ENCODE measurements at places on chromosomes 3 and 15.

DNA sequence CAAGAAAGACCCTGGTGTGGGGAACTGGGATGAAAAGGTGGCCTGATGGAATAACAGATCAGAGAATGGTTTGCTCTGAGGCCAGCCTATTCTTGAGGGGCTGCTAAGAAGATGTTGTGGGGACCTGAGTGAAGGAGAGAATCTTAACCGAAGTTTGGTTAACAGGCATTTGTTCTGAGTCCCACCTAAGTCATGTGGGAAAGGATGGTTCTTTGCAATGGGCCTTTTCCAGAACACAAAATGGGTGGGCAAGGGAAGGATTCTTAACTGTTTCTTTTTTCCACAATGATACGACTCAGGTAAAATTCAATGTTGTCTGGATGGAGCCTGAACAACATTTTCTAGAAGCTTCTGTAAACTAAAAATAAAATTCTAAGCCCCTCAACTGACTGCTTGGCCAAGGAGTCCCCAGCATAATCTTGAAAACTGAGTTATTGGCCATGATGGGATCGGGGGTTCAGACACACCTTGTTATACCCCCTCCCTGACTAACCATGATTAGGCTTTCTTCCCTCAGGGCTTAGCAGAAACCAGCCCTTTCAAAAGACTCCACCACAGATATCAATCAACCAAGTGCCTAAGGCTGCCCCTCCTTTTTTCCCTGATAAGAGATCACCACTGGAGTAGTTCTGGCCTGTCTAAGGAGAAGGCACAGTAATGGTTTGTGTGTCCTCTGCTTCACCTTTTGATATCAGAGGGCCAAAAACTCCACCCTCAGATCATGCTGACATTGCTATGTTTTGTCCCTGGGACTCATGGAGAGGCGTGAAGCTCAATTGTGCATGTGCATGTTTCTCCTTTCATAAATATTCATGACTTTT lies 30.1 kb downstream of the SCN11A start:
- DNase-seq: no peak

GRCh38 chr3:13850161-13850945 lies 29.5 kb downstream of the WNT7A start:
- no peak for DNase-seq

- DNase-seq: no peak
Measured at GRCh38 chr3:168884353-168884903, 779.1 kb downstream of the MECOM start.

DNA sequence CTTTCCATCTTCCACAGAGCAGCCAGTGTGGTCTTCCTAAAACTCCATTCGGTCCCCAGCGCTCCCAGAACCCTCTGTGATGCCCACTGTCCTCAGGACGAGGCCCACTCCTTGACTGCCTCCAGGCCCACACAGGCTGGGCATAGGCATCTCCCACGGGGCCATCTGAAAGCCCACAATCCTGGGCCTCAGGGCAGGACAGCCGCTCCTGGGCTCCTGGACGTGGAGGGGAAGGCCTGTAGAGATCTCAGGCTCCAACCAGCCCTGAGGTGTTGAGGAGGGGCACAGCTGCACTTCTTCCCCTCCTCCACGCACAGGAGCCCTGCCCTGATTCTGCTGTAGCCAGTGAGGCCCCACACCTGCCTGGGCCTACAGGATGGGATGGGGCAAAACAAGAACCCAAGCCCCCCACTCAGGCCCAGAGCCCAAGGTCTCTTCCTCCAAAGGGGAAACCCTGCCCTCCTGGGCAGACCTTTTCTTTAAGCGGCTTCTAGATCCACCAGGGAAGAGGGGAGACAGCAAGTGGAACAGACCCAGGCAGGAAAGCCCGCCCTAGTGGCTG lies 25.9 kb downstream of the SHISA5 start:
- DNase-seq: no peak

DNA sequence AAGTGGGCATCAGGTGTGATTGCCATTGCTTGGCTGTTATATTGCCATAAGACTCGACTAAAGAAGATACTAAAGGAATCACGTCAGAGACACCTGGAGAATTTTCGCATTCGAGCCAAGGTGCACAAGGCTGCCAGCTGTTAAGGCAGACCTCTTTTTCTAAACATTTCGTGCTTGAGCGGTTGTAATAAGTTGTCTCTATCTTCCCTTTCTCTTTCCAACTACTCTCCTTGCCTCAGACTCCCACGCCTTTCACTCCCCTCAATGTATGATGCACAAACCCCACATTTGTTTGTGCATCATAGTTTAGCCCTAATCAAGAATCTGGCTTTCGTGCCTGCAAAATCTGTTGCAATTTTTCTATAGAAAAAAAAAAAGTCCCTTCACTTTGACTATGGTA lies 118.0 kb downstream of the IQCH start:
- DNase-seq: no peak

- no peak for DNase-seq
Measured at GRCh38 chr3:120477781-120478180, 27.0 kb upstream of the FSTL1 start.
